Activated B cell treated with CpG ODN at 0.5 μM for 24 hours (primary cell): ENCODE measurements at places on chromosomes 2 and 18.

DNA sequence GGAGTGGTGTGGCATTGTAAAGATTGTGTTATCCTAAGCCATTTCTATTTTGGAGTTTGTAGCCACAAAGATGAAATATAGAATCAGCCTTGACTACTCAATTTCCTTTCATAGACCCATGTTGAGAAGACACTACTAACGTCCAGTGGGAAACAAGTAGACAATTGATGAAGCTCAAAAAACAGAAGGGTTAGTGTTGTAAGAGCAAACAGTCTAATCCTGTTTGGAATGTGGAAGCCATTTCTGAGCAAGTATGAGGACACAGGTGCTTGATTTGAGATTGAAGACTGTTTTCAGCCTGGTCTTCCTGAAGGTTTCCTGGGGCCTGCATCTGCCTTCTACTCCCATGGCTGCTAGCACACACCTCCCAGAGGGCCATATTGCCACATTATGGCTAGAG lies 29.1 kb downstream of the B3GNT2 start:
- no peak for DNase-seq

- no peak for DNase-seq
These were observed 328.1 kb upstream of the PKDCC start for GRCh38 chr2:41719756-41720155.

DNA sequence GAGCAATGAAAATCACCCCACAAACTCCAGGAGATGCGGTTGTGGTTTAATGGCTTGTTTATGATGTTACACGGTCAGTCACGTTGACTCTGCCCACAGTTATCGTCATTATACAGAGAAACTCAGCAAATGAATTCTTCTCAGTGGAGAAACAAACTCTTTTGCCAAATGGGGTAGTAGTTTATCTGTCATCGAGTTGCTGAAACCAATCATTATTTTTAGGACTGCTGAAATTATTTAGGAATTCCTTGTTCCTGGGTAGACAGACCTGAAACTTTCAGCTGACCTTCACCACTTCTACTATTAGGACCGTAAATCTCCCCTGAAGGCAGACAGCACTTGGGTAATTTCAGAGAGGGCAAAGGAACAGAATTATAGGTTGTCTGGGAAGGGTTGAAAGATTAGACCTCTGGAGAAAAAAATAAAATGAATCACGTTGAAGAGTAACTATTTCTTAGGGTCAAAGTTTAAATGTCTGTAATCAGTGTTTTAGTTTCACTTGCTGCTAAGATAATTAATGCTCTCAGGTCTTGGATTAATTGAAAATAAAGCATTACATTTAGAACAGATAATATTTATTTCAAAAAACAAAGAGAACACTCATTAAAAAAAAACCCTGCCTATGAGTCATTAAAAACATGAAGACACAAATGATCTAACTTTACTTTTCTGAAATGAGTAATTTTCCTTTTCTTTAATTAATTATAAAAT lies 52.1 kb upstream of the LYPD6 start:
- no peak for DNase-seq

- DNase-seq: no peak
These were observed 26.0 kb upstream of the FOSL2 start for GRCh38 chr2:28366496-28367282.

GRCh38 chr18:76465630-76466409 lies 29.2 kb downstream of the ZNF516 start:
- no peak for DNase-seq

DNA sequence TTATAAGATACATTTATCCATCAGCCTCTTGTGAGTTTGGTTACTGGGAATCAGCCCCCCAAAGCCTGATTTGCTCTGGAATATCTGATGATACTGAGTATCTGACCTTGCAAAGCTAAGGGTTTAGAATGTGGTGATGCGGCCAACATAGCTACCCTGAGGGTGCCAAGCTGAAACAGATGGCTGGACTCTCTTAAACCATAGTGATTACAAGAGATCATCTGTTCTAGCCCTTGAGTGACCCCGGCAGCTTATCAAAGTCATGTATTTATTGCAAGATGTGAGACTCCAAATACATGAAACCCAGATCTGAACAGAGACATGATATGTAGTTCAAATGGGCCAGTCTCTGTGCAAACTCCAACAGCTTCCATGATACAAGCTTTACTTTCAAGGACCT lies 78.2 kb upstream of the CABLES1 start:
- DNase-seq: no peak
